HS-27A (cell line): ENCODE measurements at places on chromosomes 11 and 22.
A peak's percentile ranks its signal among the peaks of the same experiment; 100 is the strongest.

DNA sequence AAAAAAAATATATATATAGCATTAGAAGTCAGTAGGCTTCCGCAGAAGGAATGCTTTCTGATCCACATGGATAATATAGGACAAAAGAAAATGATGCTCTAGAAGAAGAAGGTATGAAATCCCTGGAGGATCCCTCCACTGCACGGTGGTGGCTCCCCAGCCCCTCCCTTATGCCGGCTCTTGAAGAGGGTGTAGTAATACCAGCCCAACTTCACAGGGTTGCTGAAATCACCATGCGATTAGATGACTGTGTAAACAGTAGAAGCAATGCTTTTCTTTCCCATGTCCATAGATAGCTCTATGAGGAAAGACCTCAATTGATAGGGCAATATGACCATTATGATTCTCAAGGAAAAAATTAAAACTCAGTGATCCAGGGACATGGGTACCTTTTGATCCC, 3.2 kb upstream of the ETS1 start:
- DNase-seq, result no peak

DNA sequence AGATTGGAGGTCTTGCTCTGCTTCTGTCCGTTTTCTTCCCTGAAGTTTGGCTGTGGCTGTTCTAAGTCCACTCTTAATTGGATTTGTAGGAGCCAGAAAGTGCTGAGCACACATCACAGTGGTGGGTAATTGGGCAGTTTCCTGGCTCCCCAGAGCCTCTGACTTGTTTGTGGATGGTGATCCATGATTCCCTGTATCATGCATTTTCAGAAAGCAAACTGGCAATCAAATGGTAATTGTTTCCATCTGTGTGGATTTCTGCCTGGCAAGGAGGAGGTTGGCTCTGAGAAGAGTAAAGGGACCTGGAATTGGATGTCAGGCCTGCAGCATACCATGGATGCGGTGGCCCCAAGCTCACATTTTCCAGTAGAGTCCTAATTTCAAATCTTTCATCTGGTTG, 49.5 kb downstream of the PPFIBP2 start:
- no peak for DNase-seq

DNA sequence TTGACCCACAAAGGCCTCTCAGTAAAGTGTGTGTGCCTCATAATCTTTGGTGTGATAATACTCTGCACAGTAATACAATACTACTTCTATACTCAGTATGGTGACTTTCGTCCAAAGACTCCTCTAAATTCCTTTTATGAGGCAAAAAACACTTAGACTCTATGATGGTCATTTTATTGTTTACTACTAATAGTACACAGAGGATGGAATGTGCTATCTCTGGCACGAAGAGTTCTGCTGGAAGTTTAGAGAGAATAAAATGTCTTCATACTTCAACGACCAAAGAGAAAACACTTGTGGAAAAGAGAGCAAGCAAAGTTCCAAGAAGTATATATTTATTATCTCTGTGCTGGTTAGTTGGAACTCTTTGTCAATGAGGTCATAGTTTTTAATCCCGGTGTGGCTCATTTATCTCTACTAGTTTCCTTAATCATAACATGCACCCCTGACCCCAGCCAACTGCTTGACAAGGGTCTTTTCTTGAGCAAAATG, 7.5 kb upstream of the CSTF3 start:
- DNase-seq, result no peak

GRCh38 chr22:36432592-36433317, 45.0 kb upstream of the MYH9 start:
- DNase-seq, result no peak

GRCh38 chr22:38220163-38220562, 18.4 kb downstream of the MAFF start:
- no peak for DNase-seq

GRCh38 chr22:47315862-47316419, 553.5 kb downstream of the TBC1D22A start:
- DNase-seq, result no peak

GRCh38 chr11:34784318-34784841, 131.8 kb downstream of the APIP start:
- no peak for DNase-seq

- DNase-seq, result no peak
These were observed 30.8 kb downstream of the CBL start for GRCh38 chr11:119236891-119237290.

DNA sequence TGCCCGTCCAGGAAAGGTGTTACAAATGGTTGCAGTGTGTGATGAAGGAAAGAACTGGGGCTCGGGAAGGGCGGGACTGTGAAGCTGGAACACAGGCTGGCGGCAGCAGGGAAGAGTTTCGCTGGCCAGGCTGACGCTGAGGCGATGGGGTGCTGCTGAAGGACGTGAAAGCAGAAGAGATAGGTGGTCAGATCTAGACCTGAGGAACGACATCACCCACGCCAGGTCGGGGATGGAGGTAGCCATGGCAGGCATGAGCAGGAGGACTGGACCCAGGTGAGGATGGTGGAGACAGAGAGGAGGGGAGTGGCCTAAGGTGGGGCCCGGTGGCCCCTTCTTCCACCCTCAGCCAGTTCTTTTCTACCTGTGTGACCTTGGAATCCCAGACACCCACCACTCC, 9.1 kb downstream of the CDC42EP2 start:
- DNase-seq, result no peak

DNA sequence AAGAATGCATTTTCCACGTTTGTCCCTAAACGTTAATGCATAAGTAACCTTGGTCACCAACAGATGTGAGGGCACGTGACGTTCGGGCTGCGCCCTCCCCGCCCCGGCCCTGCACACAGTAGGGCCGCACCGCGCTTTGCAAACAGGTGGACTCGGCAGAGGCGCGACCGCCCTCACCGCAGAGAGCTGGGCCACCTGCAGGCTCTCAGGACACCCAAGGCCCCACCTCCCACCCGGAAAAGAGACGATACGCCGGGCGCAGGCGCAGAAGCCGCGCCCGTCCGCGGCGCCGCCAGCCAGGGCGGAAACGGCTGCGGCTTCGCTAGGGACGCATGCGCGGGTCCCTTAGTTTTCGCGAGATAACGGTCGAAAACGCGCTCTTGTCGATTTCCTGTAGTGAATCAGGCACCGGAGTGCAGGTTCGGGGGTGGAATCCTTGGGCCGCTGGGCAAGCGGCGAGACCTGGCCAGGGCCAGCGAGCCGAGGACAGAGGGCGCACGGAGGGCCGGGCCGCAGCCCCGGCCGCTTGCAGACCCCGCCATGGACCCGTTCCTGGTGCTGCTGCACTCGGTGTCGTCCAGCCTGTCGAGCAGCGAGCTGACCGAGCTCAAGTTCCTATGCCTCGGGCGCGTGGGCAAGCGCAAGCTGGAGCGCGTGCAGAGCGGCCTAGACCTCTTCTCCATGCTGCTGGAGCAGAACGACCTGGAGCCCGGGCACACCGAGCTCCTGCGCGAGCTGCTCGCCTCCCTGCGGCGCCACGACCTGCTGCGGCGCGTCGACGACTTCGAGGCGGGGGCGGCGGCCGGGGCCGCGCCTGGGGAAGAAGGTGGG, at the start of gene FADD:
TSS of gene FADD (plus strand) at position 377 of the 831 bp plus-strand sequence. CDS start at position 541, 164 bp downstream.
- DNase-seq, result peak; percentile 88

- no peak for DNase-seq
These were observed 13.5 kb downstream of the RBM7 start for GRCh38 chr11:114413958-114414357.

DNA sequence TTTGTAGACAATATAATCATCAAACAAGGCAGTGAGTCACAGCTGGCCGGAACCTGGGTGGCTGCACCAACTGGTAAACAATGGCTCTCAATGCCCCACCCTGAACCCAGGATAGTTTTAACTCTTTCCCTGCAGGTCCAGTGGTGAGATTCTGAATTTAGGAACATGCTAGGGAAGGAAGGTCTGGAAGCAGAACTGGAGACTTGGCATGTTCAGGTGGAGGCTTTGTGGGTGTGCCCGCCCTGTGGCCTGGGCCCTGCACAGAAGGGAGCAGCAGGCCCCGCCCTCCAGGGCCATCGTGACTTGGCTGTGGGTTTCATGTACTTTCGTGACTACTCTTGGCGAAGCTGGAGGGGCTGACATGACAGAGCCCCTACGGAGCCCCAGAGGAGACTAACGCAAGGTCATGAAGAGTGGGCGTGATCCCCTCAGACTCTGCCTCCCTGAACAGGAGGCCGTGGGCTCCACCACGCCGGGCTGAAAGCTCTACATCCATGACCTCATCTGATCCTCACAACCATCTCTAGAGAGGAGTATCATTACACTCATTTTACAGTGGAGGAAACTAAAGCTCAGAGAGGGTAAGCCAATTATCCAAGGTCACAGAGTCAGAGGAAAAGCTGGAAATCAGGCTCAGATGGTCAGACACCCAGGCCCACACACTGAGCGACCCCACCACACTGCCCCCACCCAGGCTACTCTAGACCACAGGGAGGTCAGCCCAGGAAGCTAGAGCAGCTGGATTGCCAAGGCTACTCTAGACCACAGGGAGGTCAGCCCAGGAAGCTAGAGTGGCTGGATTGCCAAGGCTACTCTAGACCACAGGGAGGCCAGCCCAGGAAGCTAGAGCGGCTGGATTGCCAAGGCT, 27.3 kb downstream of the MAFF start:
- no peak for DNase-seq

- DNase-seq, result no peak
These were observed 146.4 kb upstream of the UBASH3B start for GRCh38 chr11:122509091-122509490.

- DNase-seq, result no peak
These were observed 18.7 kb upstream of the SNX32 start for GRCh38 chr11:65814986-65815565.

DNA sequence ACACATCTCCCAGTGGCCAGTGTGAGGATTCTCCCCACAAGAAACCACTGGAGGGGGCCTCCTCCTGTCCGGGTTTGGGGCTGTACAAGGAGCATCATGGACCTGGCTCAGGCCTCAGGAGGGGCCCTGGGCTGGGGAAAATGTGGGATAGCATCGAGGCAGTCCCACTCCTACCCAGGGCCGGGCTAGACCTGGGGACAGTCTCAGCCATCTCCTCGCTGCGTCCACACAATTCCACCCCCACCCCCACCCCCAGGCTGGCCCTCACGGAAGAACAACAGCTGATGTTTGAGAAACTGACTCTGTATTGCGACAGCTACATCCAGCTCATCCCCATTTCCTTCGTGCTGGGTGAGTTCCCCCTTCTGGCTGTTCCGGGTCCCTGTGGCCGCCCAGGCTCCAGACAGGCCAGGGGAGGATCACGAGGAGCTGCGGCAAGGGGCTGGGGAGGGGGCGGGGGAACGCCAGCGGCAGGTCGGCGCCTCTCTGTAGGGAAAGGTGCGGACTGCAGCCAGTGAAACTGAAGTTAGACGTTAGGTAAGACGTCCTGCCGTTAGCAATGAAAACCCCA, 4.8 kb downstream of the BEST1 start:
- no peak for DNase-seq

- no peak for DNase-seq
These were observed 50.1 kb downstream of the SLC35F2 start for GRCh38 chr11:107808521-107808920.

- no peak for DNase-seq
These were observed 68.3 kb upstream of the CECR2 start for GRCh38 chr22:17300926-17301325.

DNA sequence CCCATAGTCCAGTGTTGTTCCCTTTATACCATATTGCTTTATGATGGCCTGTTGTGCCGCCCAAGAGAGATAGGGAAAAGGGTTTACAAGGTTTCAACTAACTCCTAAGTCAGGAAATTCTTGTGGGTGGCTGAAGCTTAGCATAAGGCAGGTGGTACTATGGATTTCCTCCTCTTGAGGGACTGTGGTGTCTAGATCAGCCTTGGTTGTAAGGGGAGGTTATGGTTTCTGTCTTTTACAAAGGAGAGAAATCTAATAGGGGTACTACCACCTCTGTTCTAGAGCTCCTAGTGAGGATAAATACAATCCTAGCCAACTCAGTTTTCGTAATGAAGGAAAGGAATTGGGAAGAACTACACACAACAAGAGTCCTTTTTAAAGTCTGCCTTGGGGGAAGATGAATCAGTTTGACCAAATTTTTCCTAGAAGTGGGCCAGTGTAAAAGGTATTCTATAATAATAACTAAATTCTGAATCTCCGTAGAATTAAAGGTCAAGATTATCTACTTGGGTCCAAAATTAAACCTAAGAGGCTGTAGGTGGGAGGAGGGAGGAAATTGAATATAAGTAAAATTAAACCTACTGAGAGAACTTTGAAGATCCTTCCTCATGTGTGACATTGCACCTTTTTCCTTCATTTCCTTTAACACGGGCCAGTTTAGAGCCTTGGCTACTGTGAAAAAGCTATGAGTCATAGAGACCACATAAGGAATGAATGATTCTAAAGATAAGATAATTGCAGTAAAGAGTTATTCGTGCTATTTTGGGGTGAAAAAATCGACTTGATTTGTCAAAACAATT, 17.2 kb downstream of the DLAT start:
- no peak for DNase-seq

DNA sequence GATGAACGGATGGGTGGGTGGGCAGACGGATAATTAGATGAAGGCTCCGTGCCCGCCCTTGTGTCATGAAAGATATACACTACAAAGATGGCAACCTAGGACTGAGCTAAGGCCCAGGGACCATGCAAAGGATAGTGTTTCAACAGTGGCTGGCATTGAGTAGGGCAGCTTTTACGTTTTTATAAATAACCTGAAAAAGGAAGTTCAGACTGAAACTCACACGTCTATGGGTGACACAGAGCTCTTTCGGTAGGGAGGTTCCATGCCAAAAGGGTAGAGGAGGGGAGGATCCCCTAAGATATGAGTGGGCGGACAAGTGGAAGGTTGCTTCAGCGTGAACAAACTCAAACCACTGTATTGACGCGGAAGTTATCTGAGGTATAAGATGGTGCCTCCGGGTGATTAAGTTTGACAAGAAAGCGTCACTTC, 90.5 kb downstream of the UBASH3B start:
- DNase-seq, result no peak

- no peak for DNase-seq
These were observed 19.6 kb downstream of the FGF3 start for GRCh38 chr11:69799582-69799981.

- DNase-seq, result peak; percentile 93
These were observed 187.2 kb downstream of the MAML2 start for GRCh38 chr11:96155627-96156378.

DNA sequence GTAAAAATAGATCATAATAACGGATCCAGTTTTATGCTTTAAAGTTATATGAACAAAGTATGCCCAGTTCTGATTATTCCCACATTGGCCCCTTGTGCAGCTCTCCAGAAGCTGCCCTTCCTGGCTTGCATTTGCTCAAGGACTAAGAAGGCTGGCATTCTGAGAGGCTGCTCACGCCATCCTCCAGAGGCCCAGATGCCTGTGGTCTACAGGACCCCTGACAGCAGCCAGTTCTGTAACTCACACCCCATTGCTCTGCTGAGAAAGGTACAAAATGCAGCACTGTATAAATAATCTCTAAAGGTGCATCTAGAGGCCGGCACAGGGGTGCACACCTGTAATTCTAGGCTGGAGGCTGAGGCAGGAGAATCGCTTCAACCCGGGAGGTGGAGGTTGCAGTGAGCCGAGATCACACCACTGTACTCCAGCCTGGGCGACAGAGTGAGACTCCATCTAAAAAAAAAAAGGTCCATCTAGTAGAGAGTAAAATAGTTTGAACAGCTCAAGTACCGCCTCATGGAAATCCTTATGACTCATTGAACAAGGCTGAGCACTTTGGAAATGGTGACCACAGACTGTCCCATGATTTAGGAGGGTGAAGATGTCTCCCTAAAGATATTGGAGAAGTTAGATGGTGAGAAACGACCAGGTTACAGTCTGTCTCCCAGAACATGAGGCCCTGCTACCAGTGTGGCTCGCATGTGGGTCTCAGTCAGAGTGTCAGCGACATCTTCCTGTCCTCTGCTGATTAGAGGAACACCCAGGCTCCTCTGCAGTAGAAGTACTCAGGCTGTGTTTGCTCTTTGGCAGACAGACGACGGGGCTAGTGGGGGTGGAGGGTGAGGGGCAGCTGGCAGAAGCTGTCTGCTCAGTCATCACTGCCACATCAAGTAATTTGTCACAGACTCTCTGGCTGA, 56.3 kb downstream of the KREMEN1 start:
- DNase-seq, result no peak
